ENCODE measurements at places on chromosomes 3 and 15.

- no peak for DNase-seq
These were observed 330.3 kb upstream of the GOLIM4 start for GRCh38 chr3:168425936-168426595.

DNA sequence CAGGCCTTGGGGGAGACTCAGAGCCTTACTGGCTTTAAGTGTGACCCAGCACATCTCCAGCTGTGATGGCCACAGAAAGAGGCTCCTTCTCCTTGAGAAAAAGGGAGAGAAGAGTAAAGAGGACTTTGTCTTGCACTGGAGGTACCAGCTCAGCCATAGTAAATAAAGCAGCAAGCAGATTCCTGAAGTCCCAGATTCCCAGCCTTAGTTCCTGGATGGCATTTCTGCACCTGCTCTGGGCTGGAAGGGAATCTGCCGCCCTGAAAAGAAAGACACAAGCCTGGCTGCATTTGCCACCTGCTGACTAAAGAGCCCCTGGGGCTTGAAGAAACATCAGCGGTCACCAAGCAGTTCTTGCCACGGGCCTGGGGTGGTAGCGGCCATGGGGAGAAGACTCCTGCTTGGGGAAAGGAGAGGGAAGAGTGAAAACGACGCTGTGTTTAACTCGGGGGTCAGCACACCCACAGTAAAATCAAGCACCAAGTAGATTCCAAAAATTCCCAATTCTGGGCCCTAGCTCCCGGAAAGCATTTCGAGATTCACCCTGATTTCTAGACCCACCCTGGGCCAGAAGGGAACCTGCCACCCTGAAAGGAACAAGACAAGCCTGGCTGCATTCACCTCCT is 24.2 kb upstream of the TNK2 start:
- no peak for DNase-seq

GRCh38 chr15:34600923-34601322 is 17.5 kb upstream of the GOLGA8B start:
- no peak for DNase-seq

DNA sequence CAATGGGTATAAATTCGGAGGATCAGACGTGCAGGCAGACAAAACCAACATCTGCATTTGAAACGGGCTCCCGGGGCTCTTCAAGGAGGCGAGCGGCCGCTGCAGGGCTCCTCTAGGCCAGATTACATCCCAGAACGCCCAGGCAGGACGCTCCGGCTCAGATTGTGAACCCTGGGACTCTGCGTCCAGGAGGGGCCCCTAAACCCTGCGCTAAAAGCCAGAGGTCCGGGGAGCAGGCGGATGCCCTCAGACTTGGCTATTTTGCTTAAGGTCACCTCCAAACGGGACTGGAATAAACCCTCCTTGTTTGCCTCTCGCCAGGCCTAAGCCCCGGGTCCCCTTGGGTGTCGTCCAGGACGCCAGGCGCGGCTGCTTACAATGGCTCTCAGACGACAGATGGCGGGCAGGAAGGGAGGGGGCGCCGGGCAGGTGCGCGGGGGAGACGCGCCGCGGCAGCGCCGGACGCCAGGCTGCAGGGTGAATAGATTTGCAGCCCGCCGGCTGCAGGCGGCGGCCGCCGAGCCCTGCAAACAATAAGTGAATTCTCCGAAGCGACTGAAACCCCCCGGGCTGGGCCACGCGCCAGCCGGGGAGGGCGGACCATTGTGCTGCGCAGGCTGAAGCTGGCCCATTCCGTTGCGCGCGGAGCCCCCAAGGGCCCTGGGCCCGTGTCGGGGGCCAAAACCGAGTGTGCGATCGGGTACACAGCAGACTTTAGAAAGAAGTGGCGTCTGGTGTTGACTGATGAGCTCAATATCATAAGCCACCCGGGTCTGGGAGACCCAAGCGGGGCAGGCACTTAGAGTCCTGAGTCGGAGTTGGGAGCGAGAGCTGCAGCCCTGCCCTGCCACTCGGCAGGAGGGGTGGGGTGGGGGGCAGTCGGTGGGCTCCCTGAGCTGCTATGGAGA is 32.3 kb upstream of the AMOTL2 start:
- DNase-seq: no peak

DNA sequence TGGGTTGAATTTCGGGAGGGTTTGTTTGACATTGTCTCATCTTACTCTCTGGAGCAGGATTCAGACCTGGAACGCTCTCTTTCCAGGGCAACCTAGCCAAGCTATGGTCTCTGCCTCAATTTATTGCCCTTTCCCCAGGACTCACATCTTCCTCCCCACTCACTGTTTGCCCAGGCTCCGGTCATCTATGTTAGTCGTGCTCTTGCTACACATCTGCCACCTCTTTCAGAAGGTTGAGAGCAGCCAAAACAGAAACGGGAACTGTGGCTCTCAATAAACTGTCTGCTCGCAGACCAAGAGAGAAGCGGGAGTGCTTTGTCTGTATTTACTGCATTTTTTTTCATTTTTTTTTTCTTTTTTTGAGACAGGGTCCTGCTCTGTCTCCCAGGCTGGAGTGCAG is 81.6 kb downstream of the ST6GAL1 start:
- DNase-seq: no peak

DNA sequence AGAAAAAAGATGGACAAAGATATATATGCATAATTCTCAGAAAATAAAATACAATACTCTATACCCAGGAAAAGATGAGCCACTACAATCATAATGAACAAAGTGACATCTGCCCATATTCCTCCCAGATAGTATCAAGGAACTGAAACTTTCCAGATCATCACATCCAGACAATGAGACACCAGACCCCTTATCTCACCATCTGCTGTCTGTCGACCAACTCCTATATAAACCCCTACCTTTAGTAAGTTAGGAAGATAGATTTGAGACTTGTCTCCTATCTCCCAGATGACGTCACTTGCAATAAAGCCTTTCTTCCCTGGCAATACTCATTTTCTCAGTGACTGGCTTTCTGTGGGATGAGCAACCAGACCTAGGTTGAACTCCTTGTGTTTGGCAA is 1071.6 kb downstream of the PLOD2 start:
- no peak for DNase-seq

DNA sequence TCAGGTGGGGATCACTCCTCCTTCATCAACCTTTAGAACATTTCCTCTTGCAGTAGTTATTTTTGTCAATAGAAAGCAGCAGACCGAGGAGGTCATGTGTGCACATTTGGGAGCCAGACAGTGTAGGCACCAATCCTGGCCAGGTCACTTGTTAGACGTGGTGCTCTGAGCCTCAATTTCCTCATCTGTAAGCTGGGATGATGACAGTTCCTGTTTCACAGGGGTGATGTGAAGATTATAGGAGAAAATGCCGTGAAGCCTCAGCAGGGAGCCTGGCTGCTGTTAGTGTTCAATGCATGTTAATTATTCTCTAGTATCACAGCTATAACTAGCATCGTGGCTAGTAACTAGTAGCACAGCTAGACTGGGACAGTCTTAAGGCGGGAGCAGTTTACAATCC is 64.7 kb downstream of the ATP2B2 start:
- DNase-seq: no peak

DNA sequence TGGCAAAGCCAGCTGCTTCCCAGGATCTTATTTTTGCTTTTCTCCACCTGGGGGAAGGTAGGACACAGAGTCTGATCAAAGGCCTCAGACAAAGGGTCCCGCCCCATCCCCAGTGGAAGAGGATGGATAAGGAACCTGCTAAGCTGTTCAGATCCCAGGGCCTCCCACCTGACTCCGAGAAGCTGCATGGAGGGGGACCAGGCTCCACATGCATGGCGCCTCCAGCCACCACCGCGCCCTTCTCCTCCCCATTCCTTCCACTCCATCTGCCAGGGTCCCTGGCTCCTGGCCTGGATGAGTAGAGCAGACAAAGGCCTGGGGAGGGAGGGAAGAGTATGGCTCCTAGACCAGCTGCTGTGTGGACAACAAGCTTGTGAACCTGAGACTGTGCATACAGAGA is 20.0 kb upstream of the CRABP1 start:
- no peak for DNase-seq

- no peak for DNase-seq
These were observed 33.5 kb upstream of the HHATL start for GRCh38 chr3:42736081-42736480.

DNA sequence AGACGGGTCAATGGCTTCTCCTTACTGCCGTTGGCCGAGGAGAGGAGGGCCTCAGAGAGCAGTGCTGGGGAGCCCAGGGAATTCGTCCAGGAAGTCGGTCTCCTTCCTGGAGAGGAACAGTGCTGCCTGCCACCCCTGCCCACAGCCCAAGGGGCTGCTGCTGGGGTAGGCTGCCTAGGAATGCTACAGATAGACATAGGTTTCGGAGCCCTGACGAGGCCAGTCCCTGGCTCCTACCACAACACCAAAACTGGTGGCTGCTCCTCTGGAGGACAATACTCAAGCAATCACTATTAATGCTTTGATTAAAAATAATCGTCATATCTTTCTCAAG is 30.5 kb downstream of the ANP32A start:
- no peak for DNase-seq

DNA sequence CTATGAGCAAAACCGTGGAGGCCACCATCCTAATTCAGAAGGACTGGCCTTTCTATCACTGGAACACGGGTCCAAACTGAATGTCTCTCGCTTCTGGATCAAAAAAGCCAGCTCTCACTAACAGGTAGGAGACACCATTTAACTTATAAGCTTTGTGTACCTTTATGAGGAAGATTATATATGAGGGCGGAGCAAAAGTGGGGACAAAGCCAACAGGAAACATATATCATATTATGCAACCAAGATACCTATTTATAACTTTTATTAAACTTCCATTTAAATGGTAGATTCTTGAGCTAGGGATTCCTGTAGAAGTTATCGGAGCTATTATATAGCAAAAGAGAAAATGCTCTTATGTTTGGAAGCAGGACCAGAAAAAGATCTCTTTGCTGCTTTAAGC is 78.4 kb downstream of the IGF2BP2 start:
- DNase-seq: no peak

DNA sequence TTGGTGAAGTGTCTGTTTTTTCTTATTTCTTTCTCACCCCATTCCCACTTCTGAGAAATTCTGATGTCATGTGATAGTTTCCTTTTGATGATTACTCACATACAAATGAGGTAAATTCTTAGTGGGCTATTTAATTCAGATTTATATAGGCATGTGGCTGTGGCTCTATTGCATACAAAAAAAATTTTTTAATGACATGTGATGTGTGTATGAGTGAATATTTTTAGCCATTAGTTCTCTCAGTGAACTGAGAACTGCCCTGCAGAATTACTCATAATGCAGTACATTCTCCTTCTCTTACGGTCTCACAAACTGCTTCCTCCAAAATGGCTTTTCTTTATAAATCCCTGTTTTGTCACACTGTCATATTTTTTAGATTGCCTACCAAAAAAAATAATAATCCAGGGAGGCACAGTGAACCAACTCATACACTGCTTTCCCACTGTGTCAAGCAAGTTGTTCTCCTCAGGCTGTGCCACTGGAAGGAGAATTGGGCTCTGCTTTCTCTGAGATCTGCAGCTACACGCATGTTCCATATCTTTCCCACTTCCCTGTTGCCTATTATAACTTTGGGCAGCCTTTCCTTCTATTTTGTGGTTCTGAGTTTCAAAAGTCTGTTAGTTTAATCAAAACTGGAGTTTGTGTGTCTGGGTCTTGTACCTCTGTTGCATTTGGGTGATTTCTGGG is 415.7 kb upstream of the THBS1 start:
- no peak for DNase-seq

DNA sequence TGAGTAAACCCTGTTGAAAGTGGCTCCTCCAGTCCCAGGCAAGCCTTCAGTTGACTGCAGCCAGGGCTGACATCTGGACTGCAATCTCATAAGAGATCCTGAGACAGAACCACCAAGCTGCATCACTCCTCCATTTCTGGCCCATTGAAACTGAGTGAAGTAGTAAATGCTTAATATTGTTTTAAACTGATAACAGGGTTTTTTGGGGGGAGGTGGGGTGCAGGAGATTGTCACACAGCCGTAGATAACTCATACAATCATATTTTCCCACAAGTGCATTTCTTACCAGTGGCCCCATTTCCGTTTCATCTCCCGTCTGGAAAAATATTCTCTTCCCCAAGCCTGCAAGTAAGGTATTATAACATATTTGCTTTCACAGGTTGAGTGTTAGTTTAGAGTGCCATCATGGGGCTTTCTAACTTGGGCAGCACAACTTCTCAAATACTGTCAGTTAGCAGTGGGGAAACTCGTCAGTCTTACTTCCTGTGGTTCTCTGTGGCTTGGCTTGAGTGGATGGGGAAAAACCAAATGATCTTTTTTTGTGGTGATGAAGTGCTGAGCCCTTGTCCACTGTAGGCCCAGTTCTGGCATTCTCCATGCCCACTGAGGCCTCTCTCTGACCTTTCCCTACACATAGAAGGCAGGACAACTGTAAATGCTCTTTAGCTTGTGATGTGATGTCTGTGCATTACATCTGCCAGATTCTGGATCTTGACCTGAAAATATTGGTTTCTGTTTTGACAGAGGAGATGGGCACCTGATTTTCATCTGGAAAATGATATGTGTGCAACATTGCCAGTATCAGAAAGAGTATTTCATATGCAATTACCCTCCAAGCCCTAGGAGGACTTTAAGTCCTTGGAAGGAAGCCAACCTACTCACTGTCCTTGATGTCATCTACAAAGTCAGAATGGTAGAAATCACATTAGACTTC is 90.1 kb upstream of the BHLHE40 start:
- DNase-seq: no peak

GRCh38 chr3:119294696-119295671 is 801 bp downstream of the ARHGAP31 start:
- peak; percentile 39 for DNase-seq

GRCh38 chr3:126018995-126019394 is 50.0 kb downstream of the ROPN1B start:
- DNase-seq: no peak

DNA sequence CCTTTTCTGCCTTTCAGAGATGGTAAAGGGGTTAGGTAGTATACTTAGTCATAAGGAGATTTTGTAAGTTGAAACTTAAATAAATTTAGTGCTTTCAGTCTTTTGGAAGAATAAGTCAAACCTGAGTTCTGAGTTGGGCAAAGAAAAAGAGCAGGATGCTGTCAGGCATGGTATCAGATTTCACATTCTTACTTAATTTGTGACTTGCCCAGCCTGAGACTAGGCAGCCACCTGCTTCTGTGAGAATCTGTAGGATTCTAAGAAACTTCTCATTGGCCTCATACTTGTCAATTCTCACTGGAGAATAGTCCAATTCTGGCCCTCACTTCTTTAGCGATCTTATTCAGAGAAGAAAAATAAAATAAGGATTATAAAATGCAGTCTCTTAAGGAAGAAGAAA is 577.5 kb downstream of the DIPK2A start:
- no peak for DNase-seq

GRCh38 chr15:76994971-76995945 is at the start of gene PSTPIP1:
Gene PSTPIP1 (plus strand): TSS chr15:76995126. CDS start chr15:76995574, 448 bp downstream.
- DNase-seq: peak; percentile 36

DNA sequence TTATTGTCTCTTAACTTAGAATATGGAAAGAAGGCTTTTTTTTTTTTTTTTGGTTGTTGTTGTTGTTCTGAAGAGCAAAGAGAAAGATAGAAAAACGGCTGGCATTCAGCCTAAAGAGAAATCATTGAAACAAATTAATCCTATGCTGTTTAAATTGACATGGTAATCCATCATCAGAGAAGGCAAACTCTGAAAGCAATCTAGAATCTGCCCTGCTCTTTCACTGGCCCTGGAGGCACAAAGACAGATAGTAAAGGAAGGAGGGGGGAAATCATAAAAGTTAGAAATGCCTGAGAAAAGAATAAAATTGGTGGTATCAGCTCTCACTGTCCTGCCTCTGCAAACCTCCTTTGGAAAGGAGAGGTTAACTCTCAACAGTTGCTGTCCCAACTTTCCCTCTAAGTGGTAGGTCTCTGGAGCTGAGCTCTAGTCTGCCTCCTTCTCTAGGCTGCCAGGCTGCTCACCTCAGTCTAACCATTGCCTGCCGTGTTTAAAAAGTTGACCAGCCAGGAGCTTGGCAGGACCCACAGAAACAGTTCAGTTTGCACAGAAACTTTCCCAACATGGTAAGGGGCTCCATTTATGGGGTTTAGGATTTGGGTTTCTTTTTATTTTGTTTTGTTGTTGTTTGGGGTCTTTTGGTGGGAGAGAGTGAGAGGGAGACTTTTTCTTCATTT is 13.4 kb upstream of the NR2F2 start:
- DNase-seq: no peak

Data from effector memory CD4-positive, alpha-beta T cell (primary cell).